ENCODE measurements at places on chromosomes 2 and 18.

GRCh38 chr18:39434223-39434920, 1868.8 kb upstream of the CELF4 start:
- peak; percentile 26 for DNase-seq

DNA sequence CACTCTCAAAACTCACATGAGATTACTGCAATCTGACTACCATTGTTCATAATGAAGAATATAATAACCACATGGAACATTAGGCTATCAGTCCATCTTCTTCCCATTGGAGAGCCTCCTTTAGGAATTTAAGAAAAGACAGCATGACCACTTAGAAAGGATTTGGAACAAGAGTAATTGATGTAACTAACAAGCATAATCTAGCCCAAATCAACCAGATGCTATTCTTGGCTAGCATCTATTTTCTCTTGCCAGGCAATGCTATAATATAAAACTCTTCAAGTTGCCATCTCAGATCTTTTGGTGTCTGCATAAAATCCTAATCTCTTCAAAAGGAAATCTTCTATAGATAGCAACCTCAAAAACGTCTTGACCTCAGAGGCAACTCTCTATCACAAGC, 152.0 kb upstream of the REG3G start:
- DNase-seq: no peak

- DNase-seq: no peak
These were observed 61.6 kb downstream of the LPIN1 start for GRCh38 chr2:11808016-11808400.

DNA sequence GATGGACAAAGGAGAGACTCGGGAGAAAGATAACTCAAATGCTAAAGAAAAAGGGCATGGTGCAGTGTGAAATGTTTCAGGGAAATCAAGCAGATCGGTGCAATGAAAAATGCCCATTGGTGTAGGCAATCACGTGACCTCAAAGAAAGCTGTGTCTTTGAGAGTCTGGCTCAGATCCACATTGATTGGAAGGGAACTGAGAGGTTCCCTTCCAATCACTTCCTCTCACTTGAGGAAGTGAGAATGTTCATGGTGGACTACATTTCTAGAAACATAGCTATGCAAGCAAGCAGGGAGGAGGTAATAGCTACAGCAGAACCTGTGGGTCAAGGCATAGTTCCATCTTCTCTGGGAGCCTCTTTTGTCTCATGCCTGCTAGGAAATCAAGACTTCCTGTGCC, 187.4 kb downstream of the LPIN1 start:
- DNase-seq: no peak

DNA sequence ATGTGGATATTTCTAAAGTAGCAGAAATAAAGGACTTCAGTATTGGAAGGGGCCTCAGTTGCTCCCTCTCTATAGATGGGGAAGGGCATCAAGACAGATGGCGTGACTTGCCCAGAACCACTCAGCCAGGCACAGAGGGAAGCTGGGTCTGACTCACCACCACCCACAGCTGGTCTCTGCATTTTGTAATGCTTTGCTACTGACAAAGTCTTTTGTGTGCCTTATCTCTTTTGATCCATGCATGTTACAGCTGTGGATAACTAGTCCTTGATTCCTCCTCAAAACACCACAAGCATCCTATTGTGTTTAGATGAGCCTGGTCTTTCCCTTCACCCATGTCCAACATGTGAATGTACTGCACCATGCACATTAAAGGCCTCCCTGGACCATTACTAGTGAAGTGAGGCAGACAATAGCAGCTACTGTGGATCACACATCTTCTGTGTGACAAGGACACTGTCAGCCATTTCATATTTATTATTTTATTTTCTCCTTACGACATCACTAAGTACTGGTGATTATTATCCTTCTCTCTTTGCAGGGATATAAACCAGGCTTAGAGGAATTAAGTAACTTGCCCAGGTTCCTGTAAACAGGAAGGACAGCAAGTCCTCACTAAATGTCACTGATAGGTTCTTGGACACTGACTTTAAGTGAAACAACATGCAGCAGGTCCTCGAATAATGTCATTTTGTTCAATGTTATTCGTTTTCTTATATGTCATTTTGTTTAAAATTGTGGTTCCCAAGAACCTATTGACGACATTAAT, 29.6 kb upstream of the IL37 start:
- DNase-seq: peak; percentile 44

- peak; percentile 75 for DNase-seq
These were observed 23.5 kb upstream of the C18orf32 start for GRCh38 chr18:49510393-49511115.

GRCh38 chr2:202814226-202814625, 57.3 kb downstream of the ICA1L start:
- DNase-seq: no peak

DNA sequence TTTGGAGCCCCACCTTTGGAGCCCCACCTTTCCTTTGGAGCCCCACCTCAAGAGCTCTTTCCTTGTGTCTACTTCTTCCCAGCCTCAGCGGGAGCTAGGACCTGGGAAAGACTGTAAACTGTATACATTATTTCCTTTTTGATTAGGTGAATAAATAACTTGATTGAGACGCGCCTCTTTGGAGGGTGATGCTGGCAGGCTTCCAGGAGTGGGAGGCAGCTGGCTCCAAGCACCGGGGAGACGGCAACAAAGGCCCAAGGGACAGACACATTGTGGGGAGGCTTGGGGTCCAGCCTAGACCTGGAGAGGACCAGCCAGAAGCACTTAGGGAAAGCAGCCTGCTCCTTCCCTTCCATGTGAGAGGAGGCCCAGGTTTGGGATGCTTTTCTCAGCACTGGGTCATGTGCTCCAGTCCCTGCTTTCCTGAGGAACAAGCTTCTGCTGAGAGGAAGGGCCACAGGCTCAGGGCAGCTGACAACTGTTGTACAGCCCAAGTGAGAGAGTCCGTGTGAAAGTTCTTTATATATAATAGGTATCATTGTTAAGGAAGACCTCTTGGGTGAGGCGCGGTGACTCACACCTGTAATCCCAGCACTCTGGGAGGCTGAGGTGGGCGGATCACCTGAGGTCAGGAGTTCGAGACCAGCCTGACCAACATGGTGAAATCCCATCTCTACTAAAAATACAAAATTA, 297.2 kb upstream of the SLC14A2 start:
- DNase-seq: no peak

DNA sequence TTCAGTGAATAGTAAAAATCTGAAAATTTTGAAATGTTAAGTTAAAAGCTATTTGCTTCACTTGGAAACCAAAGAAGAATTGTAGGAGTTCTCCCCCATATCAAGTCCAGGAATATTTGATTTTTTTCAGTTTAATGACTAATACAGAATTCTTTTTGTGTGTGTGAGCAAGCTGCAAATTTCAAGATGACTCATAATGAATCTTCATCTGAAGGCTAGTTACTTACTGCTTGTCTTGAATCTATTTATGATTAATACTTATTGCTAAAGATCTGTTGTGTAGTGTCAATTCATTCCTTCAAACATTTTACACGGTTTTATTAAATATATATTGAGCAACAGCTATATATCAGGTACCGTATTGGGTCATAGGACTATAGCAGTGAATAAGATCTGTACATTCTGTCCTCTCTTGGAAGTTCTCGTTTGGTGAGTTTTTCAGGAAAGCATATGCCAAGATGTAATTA, 47.8 kb upstream of the CAVIN2 start:
- DNase-seq: peak; percentile 55

DNA sequence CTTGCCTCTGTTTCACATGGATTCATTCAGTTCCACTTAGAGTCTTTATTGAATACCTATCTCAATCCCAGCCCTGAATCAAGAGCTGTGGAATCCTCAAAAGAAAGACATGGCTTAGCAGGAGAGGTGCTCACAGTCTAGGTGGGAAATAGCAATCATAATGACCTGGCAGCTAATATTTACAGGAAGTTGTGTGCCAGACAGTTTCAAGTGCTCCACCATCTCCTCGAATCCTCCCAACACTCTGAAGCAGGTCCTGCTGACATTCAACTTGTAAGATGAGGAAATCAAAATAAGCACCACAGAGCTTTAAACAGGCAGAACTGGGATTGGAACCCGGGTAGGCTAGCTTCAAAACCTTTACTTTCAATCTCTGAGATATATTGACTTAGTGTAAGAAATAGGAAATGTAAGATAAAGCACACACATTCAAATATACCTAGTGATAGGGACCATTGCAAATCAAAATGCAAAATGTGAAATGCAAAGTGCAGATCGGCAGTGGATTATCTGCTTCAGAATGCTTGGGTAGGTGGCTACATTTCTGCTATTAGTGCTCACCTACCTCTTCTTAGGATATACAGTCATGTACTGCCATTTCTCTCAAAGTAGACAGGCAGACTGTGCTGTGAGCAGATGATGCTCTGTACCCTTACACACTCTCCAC, 182.0 kb downstream of the PRKCE start:
- no peak for DNase-seq

DNA sequence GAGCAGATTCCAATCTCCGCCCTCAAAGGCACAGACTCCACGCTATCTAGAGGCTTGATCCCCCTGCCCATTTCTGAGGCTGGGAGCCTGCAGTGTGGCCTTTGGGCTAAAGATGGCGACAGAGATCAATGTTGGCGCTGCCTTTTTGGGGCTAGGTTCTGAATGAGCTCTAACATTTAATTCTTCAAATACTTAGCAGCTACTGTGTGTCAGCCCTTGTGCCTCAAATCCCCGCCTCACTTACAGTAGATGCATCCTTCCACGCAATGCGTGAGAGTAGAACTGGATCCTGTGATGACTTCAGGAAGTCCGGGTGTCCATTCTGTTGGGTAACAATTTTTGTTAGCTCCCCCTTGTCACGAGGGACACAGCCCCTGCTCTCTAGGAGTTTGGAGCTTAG, 12.4 kb downstream of the IL1F10 start:
- peak; percentile 57 for DNase-seq

GRCh38 chr2:173087214-173087581, 11.6 kb downstream of the MAP3K20 start:
- no peak for DNase-seq

DNA sequence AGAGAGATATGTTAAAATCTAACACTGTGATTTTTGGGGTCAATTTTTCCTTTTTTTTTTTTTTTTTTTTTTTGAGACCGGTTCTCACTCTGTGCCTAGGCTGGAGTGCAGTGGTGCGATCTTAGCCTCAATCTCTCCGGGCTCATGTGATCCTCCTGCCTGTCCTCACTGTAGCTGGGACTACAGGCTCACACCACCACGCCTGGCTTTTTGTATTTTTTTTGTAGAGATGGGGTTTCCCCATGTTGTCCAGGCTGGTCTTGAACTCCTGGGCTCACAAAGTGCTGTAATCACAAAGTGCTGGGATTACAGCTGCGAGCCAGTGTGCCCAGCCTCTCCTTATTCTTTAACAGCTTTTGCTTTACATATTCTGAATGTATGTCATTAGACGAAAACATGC, 2.9 kb upstream of the HAAO start:
- no peak for DNase-seq

- DNase-seq: no peak
These were observed 150.0 kb upstream of the MYCN start for GRCh38 chr2:15790326-15790725.

GRCh38 chr2:64482765-64483504, 29.0 kb downstream of the LGALSL start:
- peak; percentile 46 for DNase-seq

GRCh38 chr2:7785700-7786099, 868.5 kb downstream of the RNF144A start:
- no peak for DNase-seq

GRCh38 chr18:36130039-36130831, 536 bp downstream of the ELP2 start:
- peak; percentile 2 for DNase-seq

GRCh38 chr2:82993609-82994008, 1465.5 kb downstream of the SUCLG1 start:
- DNase-seq: peak; percentile 33

DNA sequence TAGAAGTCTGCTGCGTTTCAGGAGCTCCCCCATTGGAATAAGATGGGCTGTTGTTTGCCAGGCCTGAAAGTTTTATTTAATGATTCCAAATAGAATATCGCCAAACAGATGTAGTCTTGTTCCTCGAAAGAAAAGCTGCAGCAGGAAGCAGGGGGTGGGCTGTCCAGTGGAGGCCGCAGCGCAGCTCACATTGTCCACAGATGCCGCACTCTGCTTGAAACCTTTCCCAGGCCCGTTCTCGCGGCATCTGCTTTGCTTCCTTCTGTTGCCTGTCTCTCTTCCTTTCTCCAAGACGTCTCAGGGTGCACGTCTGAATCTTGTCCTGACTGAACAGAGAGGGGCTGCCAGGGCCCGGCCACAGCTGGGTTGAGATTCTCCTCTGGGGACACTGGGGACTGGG, 12.4 kb upstream of the IGFBP2 start:
- DNase-seq: peak; percentile 19

DNA sequence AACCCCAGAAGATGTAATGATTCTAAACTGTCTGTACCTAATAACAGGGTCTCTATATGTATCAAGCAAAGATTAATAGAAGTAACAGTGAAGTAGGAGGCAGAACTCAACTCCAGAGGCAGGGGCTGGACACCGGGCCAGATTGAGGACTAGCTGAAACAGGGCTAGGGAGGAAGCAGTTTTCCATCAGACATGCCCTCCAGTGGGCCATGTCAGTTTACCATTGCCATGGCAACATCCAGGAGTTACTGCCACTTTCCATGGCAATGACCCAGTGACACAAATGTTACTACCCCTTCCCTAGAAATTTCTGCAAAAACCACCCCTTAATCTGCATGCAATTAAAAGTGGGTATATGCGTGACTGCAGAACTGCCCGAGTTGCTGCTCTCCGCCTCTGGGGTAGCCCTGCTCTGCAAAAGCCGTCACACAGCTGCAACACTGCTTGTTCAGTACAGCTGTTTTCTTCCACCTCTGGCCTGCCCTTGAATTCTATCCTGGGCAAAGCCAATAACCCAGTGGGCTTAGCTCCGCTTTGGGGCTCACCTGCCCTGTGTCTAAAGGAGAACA, 58.7 kb downstream of the TMEM18 start:
- no peak for DNase-seq

DNA sequence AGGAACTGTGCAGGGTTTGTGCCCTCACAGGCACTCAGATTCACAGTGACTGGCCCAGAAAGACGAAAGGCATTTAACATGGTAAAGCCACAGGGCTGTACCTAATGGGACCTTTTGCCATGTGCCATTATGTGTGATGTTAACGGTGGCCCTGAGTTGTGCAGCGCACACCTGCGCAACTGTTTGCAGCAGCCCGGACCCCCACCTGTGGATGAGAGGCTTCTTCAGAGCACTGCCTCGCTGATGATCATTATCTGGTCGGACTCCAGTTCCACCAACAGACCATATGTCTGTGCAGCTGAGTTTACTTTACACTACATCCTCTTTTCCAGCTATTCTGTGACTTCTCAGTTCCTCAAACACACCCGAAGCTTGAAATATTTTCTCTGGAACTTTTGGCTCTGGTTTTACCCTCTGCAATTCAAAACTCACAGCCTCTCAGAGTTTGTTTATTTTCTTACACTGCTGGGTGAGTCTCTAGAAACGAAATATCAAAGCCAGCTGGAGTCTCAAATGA, 35.6 kb upstream of the UBE2F start:
- DNase-seq: peak; percentile 23

DNA sequence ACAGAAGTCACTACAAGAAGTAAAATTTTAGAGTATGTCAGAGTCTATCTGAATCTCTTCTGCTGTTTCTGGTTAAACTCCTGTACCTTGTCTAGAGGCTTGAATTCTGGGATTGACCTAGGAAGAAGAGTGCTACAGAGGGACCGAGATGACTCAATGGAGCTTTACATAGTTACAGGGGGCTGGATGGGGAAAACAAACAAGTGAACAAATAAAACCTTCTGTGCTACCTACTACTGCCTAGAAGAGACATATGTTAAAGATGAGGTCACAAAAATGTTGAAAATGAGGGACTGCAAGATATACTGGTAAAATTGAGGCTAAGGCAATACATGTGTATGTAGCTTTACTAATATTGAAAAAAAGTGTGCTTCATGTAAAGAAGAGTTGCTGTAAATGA, 265.4 kb upstream of the TFPI start:
- DNase-seq: no peak
